ENCODE measurements at places on chromosomes 2 and 18. TPM values are rescaled to one million over a fixed set of nuclear protein-coding genes. Genes with fewer than 3 reads are reported as not detected.

Gene GPAT2
- total RNA-seq: 7.6 TPM

Gene PROKR1
- not detected for total RNA-seq

Gene USP40
- 27.0 TPM for total RNA-seq

Gene PAX3
- total RNA-seq: not detected

Gene PJVK
- not detected for total RNA-seq

Gene PPP3R1
- 27.9 TPM for total RNA-seq

Gene PEX13
- total RNA-seq: 29.8 TPM

Gene CAVIN2
- 249 TPM for total RNA-seq

Gene FSHR
- total RNA-seq: not detected

Gene MAP3K19
- total RNA-seq: not detected

Gene CDKL4
- total RNA-seq: 0.74 TPM

Gene CDK5R2
- not detected for total RNA-seq

Gene ING5
- total RNA-seq: 15.9 TPM

Gene DSC3
- total RNA-seq: 0.13 TPM

Gene CNDP1
- total RNA-seq: not detected

Gene RAB6C
- not detected for total RNA-seq

Gene LYPD6B
- total RNA-seq: not detected

Gene ACMSD
- not detected for total RNA-seq

Gene ALK
- not detected for total RNA-seq

Gene UPP2
- not detected for total RNA-seq

Gene SEH1L
- total RNA-seq: 28.8 TPM

Gene PFN4
- total RNA-seq: not detected

Gene HAAO
- total RNA-seq: not detected

Measured in mammary microvascular endothelial cell (primary cell).